ENCODE measurements at places on chromosomes 11 and 22.

GRCh38 chr11:57313788-57314135 lies 11.0 kb downstream of the TNKS1BP1 start:
- no peak for DNase-seq

DNA sequence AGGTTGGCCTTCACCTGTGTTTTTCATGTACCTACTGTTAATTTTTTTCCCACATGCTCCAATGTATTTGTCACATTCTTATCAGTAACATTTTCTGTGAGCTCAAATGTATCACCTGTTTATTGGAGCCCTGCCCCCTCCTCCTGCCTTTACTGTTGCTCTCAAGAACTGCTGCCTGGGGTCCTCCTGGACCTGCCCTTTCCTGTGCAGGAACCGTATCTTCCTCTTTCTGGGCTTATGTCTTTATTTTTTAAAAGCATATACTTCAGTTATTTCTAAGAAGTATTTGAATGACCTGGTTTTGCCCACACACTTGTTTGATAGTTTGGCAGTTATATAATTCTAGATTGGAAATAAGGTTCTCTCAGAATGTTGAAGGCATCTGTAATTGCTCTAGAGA lies 5.9 kb downstream of the FAM118B start:
- DNase-seq: no peak

DNA sequence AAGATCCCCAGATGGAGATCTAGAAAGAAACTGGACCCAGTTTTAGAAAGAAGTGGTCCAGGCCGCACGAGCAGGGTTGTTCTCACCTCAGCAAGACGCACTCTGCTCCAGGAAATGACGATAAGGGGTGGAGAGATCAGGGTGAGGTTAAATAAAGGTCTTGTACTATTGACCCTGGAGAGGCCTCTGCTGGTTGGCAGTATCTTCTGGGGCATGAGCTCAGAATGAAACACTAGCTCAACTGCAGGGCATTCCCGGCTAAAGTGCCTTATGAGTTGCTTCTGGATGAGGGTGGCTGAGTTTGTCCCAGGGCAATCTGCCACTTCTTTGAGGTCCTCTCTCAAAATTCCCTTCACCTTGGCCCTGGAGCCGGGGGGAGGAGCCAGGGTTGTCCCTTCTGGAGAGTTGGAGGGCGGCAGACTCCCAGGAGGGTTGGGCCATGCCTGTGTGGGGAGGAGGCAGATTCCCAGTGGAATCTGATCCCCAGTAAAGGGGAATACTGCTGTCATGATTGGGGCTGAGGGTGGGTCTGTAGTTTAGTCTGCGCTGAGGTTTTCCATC lies 10.9 kb downstream of the USP2 start:
- no peak for DNase-seq

- DNase-seq: no peak
These were observed 72.0 kb downstream of the LARGE1 start for GRCh38 chr22:33848251-33848650.

GRCh38 chr11:4626207-4627099 lies 10.8 kb upstream of the OR51D1 start:
- no peak for DNase-seq

GRCh38 chr11:57406337-57406904 lies 16.0 kb upstream of the PRG2 start:
- no peak for DNase-seq

GRCh38 chr22:44711690-44712555 lies 9.9 kb downstream of the PRR5 start:
- DNase-seq: peak; percentile 27

DNA sequence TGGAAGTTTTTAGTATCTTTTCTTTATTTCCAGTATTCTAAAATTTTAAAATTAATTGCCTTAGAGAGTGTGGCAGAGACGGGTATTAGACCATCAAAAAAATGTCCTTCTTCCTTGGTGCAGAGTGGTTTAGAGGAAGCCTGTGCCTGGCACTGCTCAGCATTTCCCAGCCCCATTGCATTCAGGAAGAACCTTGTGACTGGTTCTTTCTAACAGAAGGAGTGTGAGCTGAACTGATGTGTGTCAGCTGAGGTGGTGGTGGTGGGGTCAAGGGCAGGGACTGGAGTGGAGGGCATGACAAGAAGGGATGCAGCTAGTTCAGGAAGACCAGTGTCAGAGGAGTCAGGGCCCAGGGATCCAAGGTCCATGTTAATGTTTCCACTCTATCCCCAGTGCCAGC lies 58.7 kb upstream of the FDX1 start:
- no peak for DNase-seq

- no peak for DNase-seq
These were observed 128.9 kb downstream of the CCDC34 start for GRCh38 chr11:27234043-27234668.

- DNase-seq: no peak
These were observed 62.4 kb upstream of the POU2AF1 start for GRCh38 chr11:111441443-111441842.

DNA sequence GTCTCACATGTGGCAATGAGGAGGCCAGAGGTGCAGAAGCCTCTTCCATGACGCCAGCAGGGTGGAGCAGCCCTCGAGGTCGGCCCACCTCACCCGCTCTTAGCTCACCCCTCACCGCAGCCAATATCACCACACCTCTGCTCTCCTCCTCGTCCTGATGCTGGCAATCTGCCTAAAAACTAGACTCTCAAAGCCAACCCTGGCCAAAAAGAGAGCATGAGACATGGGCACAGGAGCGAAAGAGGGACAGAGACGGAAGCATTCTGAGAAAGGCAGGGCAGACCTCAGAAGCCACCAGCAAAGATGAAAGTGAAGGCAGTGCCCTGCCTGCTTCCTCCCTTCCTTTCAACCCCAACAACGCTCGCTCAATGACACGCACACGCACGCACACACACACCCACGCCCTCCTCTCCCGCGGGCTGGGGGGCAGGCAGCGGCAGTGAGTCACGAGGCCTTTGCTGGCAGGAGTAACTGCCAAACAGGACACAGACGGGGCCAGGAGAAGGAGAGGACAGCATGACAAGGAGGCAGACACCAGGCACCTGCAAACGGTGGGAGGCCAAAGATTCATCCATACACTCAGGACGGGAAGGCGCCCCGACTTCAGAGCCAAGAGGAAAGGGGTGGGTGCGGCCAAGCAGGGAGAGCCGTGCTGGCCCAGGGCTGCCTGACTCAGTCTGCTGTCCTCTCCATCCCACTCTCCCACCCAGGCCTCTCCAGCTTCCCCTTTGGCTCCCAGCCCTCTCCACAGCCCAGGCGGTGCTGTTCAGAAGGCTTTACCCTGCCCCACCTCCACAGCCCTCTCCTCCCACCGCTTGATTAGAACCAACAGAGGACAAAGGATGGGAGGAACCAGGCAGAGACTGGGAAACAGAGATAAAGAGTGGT lies 11.4 kb downstream of the IGSF9B start:
- no peak for DNase-seq

GRCh38 chr11:28537822-28538221 lies 429.6 kb downstream of the METTL15 start:
- DNase-seq: no peak

GRCh38 chr11:80860632-80861031 lies 1419.8 kb upstream of the TENM4 start:
- no peak for DNase-seq

GRCh38 chr11:3834664-3835461 lies 5.9 kb downstream of the RHOG start:
- no peak for DNase-seq

- DNase-seq: no peak
These were observed 801 bp upstream of the TXNRD2 start for GRCh38 chr22:19942157-19943081.

DNA sequence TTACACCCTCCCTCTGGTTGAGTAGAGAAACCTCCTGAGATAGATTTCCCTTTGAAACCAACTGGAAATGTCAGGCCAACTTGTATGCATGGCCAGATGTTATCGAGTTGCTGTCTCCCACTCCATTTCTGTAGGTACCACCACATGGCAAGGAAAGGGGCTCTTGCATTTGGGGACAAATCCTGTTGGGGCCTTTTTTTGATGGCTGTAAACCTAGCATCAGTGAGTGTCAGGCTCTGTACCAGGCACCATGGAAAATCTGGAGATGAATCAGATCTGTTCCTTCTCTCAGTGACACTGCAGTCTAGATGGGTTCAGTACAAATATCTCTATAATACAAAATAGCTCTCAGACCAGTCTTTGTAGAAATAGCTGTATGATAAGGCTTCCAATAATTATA lies 58.4 kb downstream of the TRAF6 start:
- DNase-seq: no peak

DNA sequence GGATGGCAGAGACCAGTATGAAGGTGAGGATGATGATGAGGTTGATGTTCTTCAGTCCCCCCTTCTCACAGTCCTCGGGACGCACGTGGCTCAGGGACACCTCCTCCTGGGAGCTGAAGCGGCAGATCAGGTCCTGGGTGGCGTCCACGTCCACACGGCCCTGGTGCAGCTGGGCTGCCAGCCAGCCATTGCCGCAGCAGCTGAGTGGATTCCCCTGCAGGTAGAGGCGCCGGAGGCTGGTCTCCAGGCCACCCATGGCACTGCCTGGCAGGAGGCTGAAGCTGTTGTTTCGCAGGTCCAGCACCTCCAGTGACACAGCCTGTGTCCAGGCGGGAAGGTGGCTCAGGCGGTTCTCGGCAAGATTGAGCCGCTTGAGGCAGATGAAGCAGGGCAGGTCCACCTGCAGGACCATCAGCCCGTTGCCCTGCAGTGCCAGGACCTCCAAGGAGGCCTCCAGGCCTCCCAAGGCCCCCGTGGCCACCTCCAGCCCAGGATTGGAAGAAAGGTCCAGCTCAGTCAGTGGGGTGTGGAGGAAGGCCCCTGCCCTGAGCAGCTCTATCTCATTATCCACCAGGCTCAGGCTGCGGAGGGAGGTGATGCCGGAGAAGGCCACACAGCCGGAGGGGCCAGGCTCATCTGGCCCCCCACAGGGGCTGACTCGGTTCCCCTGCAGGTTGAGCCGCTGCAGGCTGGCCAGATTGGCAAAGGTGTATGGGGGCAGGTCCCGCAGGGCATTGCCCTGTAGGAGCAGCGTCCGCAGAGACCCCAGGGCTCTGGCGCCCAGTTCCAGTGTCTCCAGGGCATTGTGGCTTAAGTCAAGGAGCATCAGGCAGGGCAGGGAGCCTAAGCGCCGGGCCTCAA lies 10.6 kb downstream of the LRRC32 start:
- DNase-seq: no peak

GRCh38 chr11:70661761-70662501 lies 263.6 kb downstream of the CTTN start:
- DNase-seq: no peak

DNA sequence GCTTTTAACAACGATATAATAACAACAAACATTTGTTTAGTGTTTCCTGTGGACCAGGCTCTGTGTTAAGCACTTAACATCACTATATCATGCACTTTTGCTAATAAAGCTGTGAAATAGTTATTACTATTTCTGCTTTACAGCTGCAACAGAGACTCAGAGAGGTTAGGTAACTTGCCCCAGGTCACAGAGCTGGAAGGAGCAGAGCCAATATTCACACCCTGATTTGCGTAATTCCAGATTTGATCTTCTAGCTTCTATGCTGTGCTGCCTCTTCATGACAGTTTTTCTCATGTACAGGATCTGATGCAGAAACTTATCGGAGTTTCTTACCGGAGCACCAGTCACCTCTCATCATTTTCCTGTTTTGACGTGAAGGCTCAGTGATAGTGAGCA lies 33.6 kb upstream of the EHF start:
- DNase-seq: no peak

DNA sequence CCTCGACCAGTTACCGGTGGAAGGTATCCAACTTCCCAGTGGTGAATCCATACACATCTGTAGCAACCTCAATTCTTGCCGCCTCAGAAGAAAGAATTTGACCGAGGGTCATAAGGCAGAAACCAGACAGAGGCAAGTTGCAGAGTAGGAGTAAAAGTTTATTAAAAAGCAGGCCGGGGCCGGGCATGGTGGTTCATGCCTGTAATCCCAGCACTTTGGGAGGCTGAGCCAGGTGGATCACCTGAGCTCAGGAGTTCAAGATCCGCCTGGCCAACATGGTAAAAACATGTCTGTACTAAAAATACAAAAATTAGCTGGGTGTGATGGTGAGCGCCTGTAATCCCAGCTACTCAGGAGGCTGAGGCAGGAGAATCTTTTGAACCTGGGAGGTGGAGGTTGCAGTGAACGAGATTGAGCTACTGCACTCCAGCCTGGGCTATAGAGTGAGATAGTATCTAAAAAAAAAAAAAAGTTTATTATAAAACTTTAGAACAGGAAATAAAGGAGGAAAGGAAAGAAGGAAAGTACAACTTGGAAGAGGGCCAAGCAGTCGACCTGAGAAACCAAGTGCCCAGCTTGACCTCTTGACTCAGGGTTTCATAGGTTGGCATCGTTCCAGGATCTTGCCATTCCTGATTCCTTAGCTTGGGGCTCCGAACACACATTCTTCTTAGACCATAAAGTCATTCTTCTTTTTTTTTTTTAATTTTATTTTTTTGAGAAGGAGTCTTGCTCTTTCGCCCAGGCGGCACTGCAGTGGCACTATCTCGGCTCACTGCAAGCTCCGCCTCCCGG lies 27.8 kb downstream of the RGL4 start:
- no peak for DNase-seq

DNA sequence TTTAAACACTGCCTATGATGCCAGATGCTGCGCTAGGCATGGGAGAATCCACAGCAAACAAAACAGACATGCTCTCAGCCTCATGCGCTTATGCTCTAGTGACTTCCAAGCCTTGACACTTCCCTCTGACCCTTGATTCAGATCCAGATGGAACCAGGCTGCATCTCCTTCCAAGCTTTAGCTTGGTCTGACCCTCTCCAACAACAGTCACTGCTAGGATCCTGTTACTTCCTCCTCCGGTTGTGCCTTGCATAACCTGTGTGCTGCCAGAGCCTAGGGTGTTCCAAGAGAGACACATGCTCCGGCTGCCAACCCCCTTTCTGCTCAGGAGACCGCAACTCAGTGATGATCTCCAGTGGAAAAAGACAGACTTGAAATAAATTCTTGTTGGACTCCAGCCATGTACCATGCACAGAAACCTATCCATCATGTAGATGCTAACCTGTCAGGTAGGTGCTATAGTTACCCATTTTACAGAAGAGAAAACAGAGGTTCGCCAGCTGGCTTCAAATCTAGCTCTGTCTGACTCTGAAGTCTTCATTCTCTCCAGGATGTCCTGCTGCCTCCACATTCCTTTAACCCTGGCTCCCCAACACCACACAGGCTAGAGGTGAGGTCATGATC lies 136.3 kb upstream of the TEAD1 start:
- no peak for DNase-seq

- DNase-seq: peak; percentile 3
These were observed 2084.3 kb downstream of the LRRC4C start for GRCh38 chr11:39374963-39375698.

- DNase-seq: no peak
These were observed 6.2 kb downstream of the AMOTL1 start for GRCh38 chr11:94774345-94774744.

GRCh38 chr11:72425053-72425980 lies 9.0 kb downstream of the CLPB start:
- no peak for DNase-seq

GRCh38 chr22:25066861-25067435 lies 114.4 kb downstream of the KIAA1671 start:
- no peak for DNase-seq

- no peak for DNase-seq
These were observed 95.3 kb upstream of the FGF3 start for GRCh38 chr11:69914286-69915150.

GRCh38 chr11:45332276-45332934 lies 46.3 kb upstream of the SYT13 start:
- DNase-seq: no peak

- no peak for DNase-seq
These were observed 93.4 kb upstream of the BIRC3 start for GRCh38 chr11:102223859-102224258.

GRCh38 chr11:29641201-29641600 lies 375.6 kb downstream of the KCNA4 start:
- DNase-seq: no peak
